ENCODE measurements at places on chromosomes 16 and 17. TPM values are rescaled to one million over a fixed set of nuclear protein-coding genes. Genes with fewer than 3 reads are reported as not detected.

DNA sequence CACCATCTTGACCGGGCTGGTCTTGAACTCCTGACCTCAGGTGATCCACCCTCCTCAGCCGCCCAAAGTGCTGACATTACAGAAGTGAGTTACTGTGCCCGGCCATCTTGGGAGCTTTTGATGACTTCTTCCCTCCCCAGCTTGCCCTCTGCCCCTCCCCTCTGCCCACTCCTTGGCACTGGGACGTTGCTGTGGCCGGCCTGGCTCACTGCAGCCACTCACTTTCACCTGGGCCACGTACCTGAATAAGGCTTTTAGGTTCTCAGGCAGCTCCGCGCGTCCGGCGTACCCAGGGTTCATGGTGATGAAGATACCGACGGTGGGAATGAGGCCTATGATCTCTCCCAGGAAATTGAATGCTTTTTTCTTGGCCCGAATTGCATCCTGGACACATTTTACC, 81.6 kb downstream of the DNAH17 start:
- no peak for DNase-seq

- no peak for DNase-seq
Observed at GRCh38 chr16:50555269-50555875, 7.2 kb downstream of the NKD1 start.

DNA sequence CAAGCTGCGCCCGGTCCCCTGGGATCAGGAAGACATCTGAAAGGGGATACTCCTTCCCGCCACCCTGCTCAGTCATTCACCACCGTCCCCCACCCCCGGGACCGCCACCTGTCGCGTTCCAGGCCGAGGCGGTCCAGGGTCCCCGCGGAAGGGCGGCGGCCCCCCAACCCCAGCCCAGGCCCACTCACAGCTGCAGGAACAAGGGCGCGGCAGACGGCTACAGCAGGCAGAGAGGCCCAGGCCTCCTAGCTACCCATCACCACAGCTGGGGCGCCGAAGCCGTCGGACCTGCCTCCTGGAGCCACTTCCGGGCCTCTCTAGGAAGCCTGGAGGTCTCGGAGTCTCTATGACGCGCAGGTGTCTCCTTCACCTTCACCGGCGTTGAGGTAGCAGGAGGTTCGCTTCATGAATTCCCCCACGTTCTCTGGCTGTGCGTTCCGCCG, at the start of gene SDR42E1:
Gene SDR42E1, minus strand, starts transcription at position 272 of the 443 bp plus-strand sequence. CDS start 10,612 bp downstream, outside the sequence.
- peak; percentile 46 for DNase-seq

GNGT2 gene
- 8.1 TPM for total RNA-seq

SOCS3 gene
- total RNA-seq, result 79.9 TPM

GRCh38 chr17:7217113-7217987, 2.3 kb downstream of the DLG4 start:
- no peak for DNase-seq

DNA sequence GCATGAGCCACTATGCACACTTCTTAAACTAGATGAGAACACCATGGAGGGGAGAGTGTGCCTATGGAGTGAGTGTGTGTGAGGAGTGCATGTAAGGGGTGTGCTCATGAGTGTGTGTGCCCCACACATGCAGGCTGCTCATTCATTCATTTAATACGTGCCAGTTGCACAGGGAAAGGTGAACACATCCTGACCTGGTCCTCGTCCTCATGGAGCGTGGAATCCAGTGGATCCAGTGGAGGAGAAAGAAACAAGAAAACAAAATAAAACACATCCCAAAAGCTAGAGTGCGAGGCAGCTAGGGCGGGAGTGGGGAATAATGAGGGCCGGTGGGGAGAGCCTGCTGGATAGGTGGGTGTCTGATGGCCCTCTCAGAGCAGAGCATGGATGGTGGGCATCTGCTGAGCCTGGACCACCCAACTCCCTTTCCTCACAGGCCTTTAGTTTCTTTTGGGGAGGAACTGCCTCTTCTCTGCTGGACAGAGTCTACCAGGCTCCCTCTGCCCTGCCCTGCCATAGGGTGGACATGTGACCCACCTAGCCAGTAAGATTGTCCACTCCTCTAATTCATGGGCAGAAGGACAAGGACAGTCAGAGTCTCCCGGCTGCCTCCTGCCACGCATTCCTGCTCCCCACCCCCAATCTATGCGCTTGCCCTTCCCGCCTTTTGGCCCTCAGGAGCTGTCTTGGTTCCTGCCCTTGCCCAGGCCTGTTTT, 204.3 kb downstream of the RAB11FIP4 start:
- DNase-seq, result no peak

GRCh38 chr17:5595831-5596230, 11.5 kb upstream of the NLRP1 start:
- DNase-seq, result no peak

FGF11 gene
- 1.3 TPM for total RNA-seq

GRCh38 chr17:81885869-81886548, 5.4 kb downstream of the ALYREF start:
- DNase-seq, result no peak

DNA sequence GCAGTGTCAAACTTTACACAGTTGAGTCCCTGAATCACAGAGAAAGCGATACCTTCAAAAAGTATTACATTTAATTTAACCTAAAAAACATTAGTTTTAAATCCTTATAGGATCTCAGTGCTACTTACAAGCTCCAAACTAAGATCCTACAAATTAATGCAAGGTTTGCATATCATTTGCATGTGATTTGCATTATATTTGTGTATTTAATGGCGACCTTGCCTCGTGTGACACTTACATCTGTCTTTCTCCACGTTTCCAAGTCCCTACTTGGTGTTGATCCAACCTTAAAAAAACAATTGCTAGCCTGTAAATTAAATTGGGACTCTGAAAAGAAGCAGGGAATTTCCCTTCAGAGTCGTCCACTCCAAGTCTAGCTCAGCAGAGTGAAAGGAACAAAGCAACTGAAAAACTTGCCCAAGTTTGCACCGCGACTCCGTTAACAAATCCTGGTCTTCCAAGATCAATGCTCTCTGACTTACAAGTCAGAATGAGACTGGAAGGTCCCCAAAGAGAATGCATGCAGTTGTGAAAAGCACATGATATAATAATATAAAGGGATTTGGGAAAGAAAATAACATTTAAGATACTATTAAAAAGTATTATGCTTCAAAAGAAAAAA, 739 bp upstream of the FAM117A start:
- DNase-seq, result no peak

DNA sequence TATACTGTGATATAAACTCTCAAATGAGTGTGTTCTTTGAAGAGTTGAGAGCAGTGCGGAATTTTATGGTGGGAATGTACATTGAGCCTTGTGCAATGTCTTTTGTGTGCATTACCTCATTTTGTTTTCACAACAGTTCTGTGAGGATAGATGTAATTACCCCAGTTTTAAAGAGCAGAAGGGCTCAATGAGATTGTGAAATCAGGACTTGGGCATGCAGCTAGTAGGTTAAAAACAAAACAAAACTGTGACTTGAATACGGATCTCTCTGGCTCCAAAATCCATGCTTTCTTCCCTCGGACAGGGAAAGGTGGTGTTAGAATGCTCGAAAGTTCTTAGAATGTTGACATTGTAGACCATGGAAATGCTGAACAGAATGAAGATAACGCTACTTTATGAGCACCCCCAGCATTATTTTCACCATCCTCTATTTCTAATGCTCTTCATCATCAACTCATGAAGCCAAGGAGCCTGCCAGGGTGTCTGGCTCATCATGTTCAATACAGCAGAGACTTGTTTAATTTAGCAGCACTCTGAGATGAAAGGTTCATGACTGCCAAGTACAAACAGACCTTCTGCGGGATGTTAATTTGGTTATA, 17.1 kb downstream of the MRTFB start:
- no peak for DNase-seq

GRCh38 chr17:35766903-35767510, 6.3 kb downstream of the C17orf50 start:
- DNase-seq, result no peak

- no peak for DNase-seq
Observed at GRCh38 chr16:23491490-23492391, 18.6 kb downstream of the GGA2 start.

GRCh38 chr17:17402558-17402957, 74.2 kb upstream of the MED9 start:
- no peak for DNase-seq

SLC5A10 gene
- not detected for total RNA-seq

DNA sequence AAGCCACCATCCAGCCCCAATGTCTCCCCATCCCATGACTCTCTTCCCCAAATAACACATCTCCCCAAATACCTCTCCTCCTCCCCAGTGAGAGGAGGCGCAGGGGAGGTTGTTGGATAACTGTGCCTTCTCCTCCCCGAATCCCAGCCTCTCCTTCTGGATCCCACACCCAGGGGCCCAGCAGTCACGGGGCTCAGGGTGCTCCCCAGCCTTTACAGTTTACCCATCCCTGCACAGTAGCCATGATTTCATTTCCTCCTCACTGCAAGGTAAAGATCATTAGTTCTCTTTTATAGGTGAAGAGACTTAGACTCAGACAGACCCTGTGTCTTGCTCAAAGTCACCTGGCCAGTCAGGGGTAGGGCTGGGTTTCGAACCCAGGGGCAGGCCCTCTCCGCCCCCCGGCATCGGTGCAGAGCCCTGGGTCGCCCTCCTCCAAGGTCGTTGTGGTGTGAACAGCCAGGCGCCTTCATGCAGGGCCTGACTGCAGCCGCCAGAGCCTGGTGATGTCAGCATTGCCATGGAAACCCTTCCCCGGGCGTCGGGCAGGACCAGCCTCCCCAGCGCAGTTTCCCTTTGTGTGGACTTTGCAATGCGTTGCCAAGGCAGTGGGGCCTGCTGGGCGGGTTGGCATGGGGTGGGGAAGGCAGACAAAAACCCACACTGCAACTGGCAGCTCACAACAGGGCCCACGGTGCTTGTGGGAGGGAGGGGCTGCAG, 53.3 kb upstream of the TOB1 start:
- peak; percentile 37 for DNase-seq

SOX8 gene
- total RNA-seq, result 0.18 TPM

- no peak for DNase-seq
Observed at GRCh38 chr16:84874553-84874952, 54.8 kb downstream of the CRISPLD2 start.

GRCh38 chr17:19305256-19305655, 57.3 kb downstream of the B9D1 start:
- no peak for DNase-seq

C16orf89 gene
- total RNA-seq, result not detected

SLC22A31 gene
- total RNA-seq, result not detected

DNA sequence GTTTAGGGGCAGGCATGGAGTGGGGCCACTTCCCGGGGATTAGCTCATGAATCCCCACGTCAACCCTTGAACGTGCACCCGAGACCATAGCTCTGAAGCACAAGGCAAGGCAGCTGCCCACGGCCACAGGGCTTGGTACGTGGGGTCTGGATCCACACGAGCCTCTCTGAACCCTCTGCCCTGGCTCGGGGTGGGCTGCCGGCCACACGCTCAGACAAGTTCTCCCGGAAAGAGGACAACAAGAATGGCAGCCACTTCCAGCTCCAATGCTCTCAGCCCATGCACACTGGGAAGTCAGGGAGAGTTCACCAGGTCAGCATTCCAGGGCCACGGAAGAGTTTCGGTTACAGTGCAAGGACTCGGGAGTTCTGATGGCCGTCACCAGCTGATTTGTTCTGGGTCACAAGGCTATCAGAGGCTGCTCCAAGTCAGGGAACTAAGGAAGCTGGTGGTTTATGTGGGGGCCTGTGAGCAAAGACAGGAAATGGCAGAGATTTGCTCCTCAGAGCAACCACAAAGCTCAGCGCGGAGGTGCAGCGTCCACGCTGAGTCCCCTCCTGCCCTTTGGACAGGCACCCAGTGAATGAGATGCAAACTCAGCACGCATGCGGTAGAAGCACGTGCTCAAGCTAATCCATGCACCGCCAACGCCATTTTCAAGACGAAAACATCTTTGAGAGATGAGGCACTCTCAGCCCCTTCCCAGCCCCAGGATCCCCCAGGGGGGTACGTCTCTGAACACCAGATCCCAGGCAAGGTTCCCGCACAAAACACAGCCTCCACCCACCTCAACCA, 356.4 kb downstream of the FOXL1 start:
- DNase-seq, result no peak

DNA sequence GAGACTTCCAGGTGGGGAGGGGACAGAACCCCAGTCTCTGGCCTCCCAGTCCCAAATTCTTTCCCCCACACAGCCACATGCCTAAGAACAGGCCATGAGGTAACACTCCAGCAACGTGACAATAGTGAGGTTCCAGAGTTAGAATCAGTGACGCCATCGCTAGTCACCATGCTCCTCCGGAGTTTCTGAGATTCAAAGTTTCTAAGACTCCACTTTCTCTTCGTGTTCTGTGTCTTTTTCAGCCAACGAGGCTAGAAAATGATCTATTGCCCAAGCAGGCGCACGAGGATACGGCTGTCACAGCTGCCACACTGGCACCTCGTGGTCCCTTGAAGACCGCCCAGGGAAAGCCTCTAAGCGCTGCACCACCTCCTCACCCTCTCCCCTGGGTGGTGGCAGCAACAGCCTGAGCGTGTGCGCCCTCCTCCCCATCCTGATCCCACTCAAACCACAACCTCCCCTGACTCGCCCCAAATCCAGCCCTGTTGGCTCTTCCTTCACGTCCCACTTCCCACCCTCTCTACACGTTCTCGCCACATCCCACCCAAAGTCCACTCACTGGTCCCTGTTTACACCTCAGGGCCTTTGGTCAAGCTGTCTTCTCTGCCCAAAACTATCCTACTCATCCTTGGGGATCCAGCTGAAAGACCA, 1.0 kb downstream of the MCRIP1 start:
- DNase-seq, result peak; percentile 23

OTOA gene
- 0.60 TPM for total RNA-seq

POLG2 gene
- 50.3 TPM for total RNA-seq

MC1R gene
- total RNA-seq, result 6.8 TPM

DNA sequence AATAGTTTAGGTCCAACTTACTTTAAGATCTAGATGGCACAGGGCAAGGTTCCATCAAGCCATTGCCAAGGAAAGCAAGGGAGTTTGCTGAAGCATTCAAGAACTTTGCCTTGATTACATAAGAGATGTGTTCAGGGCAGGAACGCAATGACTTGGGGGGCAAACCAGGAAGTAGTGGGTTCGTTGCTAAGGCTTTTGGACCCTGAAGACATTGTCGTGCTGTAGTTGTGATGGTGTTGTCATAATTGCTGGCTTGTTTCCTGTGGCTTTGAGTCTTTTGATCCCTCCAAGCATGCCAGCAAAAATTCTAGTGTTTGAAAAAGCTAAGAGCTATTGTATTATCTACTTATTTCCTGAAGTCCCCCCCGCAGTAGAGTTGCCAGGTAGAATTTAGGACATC, 70.7 kb upstream of the HNF1B start:
- no peak for DNase-seq

DNA sequence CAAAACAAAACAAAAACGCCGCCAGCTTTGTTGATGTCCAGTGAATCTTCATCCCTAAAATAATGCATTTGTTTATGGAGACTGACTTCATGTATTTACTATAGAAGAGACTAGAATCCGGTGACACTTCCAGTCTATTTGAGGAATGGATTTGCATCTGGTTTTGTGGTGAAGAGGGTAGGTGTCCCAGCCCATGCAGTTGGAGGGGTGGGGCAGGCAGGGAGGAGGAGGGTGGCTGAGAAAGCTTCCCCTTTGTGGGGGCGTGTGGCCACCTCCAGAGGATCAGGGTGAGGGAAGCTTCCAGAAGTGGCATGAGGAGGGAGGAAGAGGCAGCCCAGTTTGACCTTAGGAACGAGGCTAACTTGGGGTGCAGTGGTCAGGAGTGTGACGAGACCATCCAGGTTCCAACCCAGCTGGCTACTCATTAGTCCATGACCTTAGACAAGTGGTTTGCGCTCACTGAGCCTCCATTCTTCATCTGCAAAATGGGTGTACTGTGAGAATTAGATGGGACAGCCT, 69.5 kb downstream of the CMIP start:
- DNase-seq, result no peak

ZNF597 gene
- 4.2 TPM for total RNA-seq
